ENCODE measurements at places on chromosomes 13 and 19.

DNA sequence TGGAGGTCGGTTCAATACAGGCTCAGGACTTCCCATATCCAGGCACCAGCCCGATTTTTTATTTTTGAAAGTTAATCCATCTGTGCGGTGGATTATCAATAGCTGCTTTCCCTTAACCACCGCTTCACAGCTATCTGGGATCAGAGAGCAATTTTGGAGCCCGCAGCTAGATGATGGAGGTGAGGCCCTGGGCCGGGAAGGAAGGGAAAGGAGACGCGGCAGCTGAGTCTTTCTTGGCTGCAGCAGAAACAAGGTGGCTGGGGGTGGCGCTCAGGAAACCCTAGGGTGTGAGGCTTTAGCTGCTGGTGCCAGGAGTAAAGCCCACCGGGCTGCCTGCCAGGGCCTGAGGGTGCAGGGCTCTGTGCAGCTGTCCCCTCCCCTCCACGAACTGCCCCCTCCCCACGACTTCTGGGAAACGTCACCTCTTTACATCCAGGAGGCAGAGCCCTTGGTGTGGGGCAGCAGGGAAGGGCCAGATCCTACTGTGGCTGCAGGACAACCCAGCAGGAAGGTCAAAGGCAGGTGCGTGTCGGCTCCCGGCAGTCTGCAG is 307.0 kb downstream of the ZNF536 start:
- DNase-seq = no peak

DNA sequence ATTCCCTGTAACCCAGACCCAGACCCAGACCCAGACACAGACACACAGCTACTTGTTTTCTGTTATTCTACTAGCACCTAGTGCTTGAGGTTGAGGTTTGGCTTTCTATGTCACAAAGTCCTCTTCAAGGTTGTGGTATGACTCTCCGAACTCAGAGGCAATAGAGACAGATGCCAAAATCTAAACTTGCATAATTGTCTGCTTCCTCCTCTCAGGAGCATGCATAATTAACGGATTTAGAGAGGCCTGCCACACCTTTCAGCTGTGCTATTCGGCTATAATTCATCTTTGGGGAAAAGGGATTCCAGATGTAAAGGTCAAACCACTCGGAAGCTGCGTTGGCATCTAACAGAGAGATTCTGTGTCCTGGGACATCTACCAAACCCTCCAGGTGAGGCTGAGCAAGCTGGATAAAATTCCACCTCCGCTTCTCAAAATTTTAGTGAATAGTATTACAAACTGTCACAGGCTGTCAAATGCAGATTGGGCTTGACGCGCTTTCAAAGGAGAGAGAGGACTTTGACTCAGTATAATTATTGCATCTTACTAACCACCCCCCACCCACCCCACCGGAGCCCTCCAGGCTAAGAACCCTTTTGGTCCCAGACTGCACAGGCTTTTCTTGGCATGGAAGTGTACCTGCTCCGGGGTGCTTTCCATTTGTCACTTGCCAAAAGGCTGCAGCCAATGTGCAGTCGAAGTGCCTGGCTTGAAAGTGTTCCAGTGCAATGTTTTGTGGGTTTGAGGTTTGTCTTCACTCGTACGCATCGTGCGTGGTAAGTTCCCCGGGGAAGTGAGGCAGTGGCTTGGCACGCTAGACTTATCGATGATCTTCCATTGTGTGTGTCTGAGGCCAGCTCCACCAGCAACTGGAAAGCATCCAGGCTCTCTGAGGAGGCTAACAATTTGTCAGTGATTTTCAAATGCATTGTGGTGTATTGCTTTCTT is 194.1 kb downstream of the TDRD3 start:
- DNase-seq = no peak

DNA sequence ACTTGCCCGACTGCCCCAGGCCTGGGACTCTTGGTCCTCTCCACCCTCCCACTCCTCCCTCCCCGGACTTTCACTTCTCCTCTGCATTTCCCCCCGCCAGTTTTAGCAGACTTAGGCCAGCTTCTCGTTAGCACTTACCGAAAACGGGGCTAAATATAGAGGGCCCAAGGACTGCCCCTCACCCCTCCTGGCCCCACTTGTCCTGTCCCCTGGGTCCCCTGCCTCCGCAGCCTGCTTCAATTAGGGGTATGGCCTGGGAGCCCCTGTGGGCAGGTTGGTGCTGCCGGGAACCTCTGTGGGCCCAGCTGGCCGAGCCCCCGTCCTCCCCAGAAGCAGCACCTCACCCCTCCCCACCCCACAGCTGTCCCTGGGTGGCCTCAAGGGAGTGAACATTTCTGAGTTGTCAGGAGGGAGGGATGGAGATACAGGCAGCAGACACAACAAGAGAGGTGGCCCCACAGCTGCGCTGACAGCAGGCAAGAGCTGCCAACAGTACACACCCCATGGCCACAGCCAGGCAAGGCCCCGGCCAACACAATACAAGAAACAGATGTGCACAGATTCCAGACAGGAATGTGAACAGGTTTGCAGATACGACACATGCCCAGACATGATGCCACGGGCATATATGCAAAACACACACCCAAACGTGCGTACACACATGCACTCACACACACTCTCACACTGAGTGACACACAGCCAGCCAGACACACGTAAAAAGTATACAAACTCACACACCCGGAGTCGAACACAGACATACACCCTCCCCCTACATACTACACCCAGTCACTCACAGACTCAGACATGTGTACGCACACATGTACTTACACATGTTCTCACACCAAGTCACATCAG is 2.6 kb downstream of the POU2F2 start:
- no peak for DNase-seq

DNA sequence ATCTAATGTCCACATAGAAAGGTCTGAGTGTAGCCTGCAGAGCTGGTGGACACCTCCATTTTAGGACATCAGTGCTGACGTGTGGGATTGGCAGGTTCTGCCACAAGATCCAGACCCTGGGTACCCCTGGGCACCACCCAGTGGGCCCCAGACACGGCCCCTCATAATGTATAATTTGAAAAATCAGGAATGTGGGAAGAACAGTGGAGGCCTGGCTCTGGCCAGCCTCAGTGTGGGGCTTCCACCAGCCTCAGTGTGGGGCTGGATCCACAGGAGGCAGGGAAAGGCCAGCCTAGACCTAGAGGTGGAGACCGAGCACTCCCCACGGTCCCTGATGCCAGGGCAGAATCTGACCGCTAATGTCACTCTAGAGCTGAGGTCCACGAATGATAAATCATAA is 150.7 kb upstream of the SOX1 start:
- DNase-seq = no peak

DNA sequence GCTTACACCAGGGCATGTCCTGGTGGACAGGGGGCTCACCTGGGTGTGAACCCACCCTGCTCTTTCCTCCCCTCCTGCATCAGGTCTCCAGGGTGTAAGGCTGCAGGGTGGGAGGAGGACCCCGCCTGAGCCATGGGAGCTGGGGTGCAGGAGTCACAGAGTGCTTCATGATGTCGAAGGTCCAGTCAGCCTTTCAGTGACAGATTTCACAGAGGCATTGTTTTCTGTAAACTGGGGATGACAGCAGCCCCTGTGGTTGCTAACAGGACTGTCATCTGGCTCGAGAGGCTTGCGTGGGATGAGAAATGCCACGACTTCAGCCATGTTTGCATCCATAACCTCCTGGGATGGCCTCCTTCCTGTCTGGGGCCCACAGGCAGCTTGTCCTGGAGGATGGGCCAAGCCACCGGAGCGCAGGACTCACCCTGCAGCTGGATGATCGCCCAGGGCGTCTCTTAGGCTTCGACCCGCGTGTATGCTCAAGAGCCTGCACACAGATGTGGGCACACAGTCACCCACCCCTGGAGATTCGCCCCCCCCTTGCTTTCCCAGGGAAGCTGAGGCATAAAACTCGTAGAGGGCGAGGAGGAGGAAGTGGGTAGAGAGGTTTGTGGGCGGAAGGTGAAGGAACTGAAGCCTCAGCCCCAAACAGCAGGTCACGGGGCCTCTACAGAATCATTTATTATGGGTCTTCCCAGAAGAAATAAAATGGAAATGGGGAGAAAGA is 4.9 kb downstream of the NANOS3 start:
- DNase-seq = no peak

- DNase-seq = no peak
Observed at GRCh38 chr13:98389319-98389718, 187.6 kb downstream of the STK24 start.

DNA sequence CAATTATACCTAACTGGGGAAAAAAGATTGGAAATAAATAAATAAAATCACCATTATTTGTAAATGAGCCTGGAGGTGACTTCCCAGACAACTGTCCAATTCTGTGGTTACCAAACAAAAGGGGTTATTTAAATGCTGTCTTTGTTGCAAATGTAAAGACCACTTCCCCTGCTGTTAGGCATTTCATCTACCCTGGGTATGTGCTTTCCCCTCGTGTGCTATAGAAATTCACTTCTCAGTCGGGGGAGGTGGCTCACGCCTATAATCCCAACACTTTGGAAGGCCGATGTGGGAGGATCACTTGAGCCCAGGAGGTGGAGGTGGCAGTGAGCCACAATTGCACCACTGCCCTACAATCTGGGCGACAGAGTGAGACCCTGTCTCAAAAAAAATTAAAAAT is 101.9 kb upstream of the AKAP11 start:
- no peak for DNase-seq

DNA sequence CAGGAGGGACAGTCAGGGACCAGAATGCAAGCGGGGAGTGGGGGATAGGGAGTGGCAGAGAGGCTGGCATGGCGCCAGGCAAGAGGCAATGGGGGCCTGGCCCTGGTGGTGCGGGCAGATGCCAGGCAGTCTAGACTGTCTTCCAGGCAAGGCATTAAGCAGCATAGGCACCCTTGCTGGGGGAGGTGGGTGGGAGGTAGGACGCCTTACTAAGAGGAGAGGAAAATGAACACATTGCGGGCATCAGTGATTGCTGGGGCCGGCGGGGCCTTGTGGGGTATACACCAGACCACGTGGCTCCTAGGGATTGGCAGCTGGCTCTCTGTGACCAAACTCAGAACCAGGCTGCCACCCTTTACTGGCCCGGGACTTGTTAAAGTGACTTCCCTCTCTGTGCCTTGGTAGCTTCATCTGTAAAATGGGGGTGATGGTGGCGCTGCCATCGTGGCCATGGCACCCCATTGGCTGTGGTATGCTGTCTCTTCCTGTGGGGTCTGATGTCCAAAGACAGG is 46.0 kb downstream of the DNM2 start:
- DNase-seq = no peak

- DNase-seq = no peak
Observed at GRCh38 chr13:103883698-103884097, 817.5 kb upstream of the SLC10A2 start.

DNA sequence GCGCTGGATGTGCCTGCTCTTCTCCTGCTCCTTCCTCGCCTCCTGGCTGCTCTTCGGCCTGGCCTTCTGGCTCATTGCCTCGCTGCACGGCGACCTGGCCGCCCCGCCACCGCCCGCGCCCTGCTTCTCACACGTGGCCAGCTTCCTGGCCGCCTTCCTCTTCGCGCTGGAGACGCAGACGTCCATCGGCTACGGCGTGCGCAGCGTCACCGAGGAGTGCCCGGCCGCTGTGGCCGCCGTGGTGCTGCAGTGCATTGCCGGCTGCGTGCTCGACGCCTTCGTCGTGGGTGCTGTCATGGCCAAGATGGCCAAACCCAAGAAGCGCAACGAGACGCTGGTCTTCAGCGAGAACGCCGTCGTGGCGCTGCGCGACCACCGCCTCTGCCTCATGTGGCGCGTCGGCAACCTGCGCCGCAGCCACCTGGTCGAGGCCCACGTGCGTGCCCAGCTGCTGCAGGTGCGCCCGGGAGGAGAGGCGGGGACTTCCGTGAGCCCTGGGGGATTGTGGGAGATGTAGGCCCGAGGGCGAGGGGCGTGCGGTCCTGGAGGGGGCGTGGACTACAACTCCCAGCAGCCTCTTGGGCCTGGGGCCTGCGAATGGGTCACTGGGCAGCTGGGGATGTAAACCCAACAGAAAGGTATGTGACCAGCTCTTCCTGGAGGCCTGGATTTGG is 6.7 kb downstream of the KCNJ14 start:
- no peak for DNase-seq

DNA sequence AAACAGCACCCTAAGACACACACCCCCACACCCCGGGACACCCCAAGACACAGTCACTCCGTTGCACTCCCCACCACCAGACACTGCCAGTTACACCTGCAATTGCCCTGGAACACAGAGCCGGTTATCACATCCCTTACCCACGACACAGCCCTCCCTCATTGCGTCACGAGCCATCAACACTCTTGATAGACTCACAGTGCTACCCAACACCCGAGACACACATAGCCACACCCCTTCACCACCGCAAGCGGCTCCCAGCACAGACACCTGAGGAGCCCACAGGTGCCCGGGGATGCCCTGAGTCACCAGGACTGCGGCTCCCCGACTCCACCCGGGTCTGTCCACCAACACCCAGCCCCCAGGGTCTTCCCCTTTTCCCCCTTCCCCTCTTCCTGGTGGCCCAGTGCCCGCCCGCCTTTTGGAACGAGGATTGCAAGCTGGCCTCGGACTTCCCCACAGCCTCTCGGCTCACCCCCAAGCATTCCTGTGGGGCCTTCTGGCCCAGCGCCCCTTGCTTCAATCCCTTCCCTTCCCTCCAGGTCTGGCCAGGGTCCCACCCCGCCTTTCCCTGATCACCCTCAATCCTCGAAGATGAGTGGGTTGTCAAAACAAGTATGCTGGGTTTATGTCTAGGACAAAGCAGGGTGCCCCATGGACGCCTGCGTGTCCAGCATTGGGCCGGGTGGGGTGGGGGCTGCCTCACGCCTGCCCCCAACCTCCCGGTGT is 1.7 kb upstream of the PTGER1 start:
- DNase-seq = peak; percentile 31

- no peak for DNase-seq
Observed at GRCh38 chr13:64074971-64075474, 2659.4 kb upstream of the PCDH20 start.

GRCh38 chr19:3504735-3505134 is 1.4 kb upstream of the FZR1 start:
- DNase-seq = no peak

GRCh38 chr13:52879950-52880741 is 31.7 kb upstream of the PCDH8 start:
- no peak for DNase-seq

- no peak for DNase-seq
Observed at GRCh38 chr19:35596366-35596999, 10.5 kb downstream of the PMIS2 start.

DNA sequence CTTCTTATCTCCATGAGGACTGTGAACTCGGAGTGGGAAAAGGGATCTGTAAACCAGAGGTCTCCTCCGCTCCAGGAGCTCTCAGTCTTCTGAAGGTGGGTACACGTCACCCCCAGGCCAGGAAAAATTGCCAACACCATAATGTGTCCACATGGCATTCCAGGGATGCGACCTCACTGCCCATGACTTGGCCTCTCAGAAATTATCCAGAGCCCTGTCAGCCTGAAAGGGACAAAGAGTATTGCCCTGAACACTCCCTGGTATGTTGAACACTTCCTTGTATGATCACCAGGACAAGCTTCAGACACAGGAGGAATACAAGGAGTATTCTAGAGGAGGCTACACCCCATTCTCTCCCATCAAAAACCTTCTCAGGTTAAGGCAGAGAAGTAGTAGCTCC is 81.0 kb upstream of the SLC7A1 start:
- no peak for DNase-seq

DNA sequence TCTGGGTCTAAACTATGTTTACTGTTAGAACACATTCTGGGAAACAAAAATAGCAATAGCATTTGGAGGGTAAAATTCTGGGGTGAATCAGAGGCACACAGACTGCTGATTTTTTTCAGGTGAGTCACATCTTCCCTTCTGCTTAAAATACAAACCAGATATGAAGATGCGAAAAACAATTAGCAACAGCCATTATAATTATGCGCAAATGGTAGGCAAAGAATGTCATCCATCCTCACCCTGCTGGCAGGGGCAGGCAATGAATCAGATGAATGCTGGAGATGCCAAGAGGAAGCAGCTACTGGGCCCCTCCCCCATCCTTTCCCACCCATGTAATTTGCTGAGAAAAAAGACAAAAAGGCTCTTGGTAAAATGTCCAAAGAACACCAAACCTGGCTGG is 282.9 kb downstream of the KLF5 start:
- no peak for DNase-seq

All from stimulated activated CD8-positive, alpha-beta memory T cell treated with anti-CD3 and anti-CD28 coated beads, Interleukin-4, amount 100 ng/mL, for 24 hours (primary cell).